ENCODE measurements at places on chromosomes 2 and 18.

DNA sequence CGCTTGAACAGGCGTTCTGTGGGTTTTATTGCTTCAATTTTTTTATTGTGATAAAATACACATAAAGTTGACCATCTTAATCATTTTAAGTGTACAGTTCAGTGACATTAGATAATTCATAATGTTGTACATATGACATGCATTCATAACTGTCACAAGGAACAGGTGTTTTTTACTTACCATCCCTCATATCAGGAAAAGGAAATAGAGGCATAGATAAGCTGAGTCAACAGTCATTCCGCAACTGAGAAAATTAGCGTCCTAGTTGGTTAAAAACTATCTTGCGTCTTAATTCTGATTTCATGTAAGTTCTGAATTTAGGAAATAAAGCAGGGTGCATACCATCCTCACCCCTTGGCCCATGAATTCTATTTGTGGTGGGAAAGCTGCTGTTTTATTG, 36.5 kb downstream of the PLB1 start:
- peaks cover 6% of the 10 kb centered on the region for H3K4me1 ChIP-seq
- H3K27me3 ChIP-seq: peaks cover 15% of the 10 kb centered on the region
- no peak overlapping the region for H3K4me3 ChIP-seq
- H3K36me3 ChIP-seq: no peaks in the 10 kb centered on the region
- DNase-seq: no peak
- H3K27ac ChIP-seq: no peak overlapping the region

DNA sequence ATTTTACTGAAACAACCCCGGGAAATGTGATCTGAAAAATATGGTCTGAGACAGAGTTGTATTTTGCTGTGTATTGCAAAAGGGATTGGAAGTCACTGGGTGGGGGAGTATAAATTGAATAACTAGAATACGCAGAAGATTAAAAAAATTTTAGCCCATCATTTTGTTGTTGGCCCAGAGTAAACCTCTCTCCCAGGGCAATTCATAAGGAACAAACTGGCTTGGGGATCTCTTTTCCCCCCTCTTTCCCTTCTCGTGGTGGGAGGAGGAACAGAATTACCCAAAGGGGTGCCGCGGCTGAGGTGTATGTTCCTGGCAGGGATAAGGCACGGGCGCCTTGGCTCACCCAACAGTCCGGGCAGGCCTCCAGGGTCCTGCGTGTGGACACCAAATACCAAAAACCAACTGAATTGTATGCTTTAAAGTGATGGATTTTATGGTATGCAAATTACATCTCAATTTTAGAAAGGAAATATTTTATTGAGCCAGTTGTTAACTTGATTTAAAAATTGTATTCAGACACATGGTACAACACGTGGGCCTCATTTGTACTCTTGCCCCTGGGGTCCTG, 121.2 kb upstream of the SPRED2 start:
- peaks cover 29% of the 10 kb centered on the region for H3K27me3 ChIP-seq
- peaks cover 40% of the 10 kb centered on the region for H3K4me1 ChIP-seq
- no peak for DNase-seq

DNA sequence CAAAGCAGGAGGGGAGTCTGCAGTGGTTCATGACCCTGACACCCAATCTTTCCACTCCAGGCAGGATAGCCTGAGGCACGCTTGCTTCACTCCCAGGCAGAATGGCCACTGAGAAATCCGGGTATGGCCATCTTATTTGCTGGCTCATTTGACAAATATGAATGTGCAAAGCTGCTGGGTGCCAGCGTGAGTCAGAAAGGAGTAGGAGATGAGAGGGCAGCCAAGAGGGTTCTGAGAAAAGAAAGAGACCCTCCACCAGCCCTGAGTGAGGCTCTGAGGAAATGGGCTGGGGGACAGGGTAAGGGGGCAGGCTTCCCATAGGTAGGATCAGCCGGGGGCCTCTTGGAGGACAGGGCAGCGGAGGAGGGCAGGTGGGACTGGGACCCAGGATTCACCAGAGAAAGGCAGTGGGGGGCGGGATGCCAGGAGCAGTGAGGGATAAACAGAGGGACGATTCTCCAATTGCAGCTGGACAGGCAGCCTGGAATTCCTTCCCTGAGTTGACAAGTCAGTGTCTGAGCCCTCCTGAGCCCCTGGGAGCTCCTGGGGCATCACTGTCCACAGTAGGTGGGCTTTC, 15.2 kb downstream of the RAMP1 start:
- peaks cover 24% of the 10 kb centered on the region for H3K4me1 ChIP-seq
- peaks cover 17% of the 10 kb centered on the region for H3K27me3 ChIP-seq
- H3K4me3 ChIP-seq: no peak overlapping the region
- H3K36me3 ChIP-seq: no peaks in the 10 kb centered on the region
- H3K27ac ChIP-seq: no peak overlapping the region

DNA sequence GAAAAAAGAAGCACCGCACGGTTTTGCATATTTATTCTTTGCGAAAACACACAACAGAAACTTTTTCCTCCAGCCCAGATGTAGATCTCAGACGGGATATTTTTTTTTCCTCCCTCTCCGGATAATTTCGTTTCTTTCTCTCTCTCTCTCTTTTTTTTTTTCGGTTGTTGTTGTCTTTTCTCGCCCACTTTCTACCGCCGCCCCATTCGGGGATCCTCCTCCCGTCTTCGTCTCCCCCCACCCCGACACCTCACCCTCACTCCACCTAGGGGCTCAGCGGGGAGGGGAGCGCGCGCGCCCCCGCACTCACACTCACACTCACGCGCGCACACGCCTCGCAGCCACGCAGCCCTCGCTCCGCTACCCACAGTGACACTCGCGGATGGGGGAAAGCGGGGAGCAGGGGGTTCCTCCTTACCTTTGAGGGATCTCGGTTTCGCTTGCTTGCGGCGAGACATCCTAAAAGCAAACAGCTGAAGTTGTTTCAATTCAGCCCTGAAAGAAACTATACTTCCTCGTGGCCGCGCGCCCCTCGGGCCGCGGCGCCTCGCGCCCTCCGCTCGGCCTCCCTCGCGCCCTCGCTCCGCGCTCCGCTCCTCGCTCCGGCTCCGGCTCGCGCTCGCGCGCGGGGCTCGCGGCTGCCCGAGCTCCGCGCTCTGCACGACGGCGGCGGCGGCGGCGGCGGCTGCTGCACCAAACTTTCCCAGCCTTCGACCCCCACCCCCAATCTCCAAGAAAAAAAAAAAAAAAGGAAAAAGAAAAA, 1.3 kb downstream of the ZNF521 start:
- peak; percentile 68 for DNase-seq
- H3K27ac ChIP-seq: peak overlapping the region; percentile 99
- H3K36me3 ChIP-seq: no peaks in the 10 kb centered on the region
- H3K27me3 ChIP-seq: peaks cover 29% of the 10 kb centered on the region
- H3K4me1 ChIP-seq: peaks cover 53% of the 10 kb centered on the region

- no peak overlapping the region for H3K4me3 ChIP-seq
- H3K36me3 ChIP-seq: no peaks in the 10 kb centered on the region
- H3K27ac ChIP-seq: peak overlapping the region; percentile 53
- H3K27me3 ChIP-seq: no peaks in the 10 kb centered on the region
Measured at GRCh38 chr2:6556755-6557154, 309.0 kb downstream of the CMPK2 start.

DNA sequence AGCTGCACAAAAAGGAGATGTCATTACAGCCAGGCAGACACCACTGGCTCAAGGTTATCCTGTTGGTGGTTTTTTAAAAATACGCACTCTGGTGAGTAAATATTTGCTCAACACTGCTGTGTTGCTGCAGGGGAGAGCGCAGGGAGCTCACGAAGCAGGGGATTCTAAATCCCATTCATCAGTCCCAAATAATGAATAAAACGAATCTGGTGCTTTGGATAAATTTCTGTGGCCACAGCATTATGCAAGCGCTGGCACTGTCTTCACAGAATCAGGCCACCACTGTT, 256.2 kb downstream of the HDAC4 start:
- H3K27ac ChIP-seq: no peak overlapping the region
- peaks cover 32% of the 10 kb centered on the region for H3K36me3 ChIP-seq
- peaks cover 11% of the 10 kb centered on the region for H3K4me1 ChIP-seq
- no peak for DNase-seq
- H3K27me3 ChIP-seq: peaks cover 3% of the 10 kb centered on the region
- no peak overlapping the region for H3K4me3 ChIP-seq

GRCh38 chr2:85230679-85231467, 96.9 kb downstream of the TGOLN2 start:
- H3K27ac ChIP-seq: peak overlapping the region; percentile 41
- H3K36me3 ChIP-seq: peaks cover 18% of the 10 kb centered on the region
- no peaks in the 10 kb centered on the region for H3K27me3 ChIP-seq
- no peak overlapping the region for H3K4me3 ChIP-seq
- peaks cover 71% of the 10 kb centered on the region for H3K4me1 ChIP-seq
- DNase-seq: no peak

GRCh38 chr2:127129937-127130336, 23.0 kb upstream of the BIN1 start:
- no peaks in the 10 kb centered on the region for H3K36me3 ChIP-seq
- H3K27me3 ChIP-seq: peaks cover 4% of the 10 kb centered on the region
- no peak overlapping the region for H3K27ac ChIP-seq

Data from nephron progenitor cell (in vitro differentiated cells).